ENCODE measurements at places on chromosomes 2 and 18.

DNA sequence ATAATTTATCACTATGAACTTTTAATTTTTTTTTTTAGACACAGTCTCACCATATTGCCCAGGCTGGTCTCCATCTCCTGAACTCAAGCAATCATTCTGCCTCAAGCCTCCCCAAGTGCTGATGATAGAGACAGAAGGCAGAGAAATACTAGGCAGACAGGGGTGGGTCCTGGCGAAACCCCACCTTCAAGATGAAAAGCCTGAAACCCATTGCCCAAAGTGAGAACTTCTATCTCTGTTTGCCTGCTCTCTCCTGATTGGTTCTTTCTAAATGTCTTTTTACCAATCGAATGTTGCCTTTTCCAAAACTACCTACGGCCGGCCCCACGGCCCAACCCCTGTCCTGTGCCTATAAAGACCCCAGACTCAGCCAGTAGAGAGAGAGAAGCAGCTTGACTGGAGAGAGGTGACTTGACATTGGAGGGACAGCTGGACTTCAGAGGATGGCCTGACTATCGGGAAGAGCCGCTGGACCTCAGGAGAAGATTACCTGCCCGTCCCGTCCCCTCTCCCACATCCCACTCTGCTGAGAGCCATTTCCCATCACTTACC is 21.9 kb downstream of the PRKD3 start:
- no peak for DNase-seq

- peak; percentile 5 for DNase-seq
Measured at GRCh38 chr18:79921984-79922965, 29.2 kb downstream of the SLC66A2 start.

- no peak for DNase-seq
Measured at GRCh38 chr2:48768669-48769068, 13.1 kb upstream of the LHCGR start.

DNA sequence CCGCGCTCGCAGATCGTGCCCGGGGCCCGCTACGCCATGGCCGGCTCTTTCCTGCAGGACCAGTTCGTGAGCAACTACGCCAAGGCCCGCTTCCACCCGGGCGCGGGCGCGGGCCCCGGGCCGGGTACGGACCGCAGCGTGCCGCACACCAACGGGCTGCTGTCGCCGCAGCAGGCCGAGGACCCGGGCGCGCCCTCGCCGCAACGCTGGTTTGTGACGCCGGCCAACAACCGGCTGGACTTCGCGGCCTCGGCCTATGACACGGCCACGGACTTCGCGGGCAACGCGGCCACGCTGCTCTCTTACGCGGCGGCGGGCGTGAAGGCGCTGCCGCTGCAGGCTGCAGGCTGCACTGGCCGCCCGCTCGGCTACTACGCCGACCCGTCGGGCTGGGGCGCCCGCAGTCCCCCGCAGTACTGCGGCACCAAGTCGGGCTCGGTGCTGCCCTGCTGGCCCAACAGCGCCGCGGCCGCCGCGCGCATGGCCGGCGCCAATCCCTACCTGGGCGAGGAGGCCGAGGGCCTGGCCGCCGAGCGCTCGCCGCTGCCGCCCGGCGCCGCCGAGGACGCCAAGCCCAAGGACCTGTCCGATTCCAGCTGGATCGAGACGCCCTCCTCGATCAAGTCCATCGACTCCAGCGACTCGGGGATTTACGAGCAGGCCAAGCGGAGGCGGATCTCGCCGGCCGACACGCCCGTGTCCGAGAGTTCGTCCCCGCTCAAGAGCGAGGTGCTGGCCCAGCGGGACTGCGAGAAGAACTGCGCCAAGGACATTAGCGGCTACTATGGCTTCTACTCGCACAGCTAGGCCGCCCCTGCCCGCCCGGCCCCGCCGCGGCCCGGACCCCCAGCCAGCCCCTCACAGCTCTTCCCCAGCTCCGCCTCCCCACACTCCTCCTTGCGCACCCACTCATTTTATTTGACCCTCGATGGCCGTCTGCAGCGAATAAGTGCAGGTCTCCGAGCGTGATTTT is 7.6 kb downstream of the TBR1 start:
- DNase-seq: no peak
